Progenitor cell of endocrine pancreas (in vitro differentiated cells): ENCODE measurements at places on chromosomes 3 and 15. TPM values are rescaled to one million over a fixed set of nuclear protein-coding genes. Genes with fewer than 3 reads are reported as not detected.

Gene KLHL6
- 0.12 TPM in 1 of 2 replicates, not detected in the other for total RNA-seq

Gene FILIP1L
- total RNA-seq = 19.4 and 29.6 TPM in 2 replicates

Gene NTRK3
- total RNA-seq = not detected in 2 replicates

Gene GCNT3
- 4.6 and 5.6 TPM in 2 replicates for total RNA-seq

Gene CADPS
- 145 and 149 TPM in 2 replicates for total RNA-seq

Gene LMAN1L
- total RNA-seq = not detected in 2 replicates

Gene CLRN1
- total RNA-seq = not detected in 2 replicates

DNA sequence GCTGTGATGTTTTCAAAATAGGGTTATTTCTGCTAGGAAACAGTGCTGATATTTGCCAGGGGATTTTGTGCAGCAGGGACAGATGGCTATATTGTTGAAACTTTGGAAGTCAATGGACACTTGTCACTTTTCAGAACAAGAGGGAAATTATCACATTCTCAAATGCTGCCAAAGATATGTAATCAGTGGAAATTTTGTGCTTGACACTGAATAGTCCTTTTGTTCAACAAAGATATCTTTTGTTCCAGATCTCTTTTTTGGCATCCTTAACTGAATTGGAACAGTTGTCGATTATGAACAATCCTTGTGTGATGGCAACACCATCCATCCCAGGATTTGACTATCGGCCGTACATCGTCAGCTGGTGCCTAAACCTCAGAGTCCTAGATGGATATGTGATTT is 7.8 kb downstream of the CEP97 start:
- H3K27me3 ChIP-seq = no peaks in the 10 kb centered on the region
- no peak overlapping the region for H3K27ac ChIP-seq
- H3K4me1 ChIP-seq = no peaks in the 10 kb centered on the region
- DNase-seq = no peak
- H3K4me3 ChIP-seq = no peak overlapping the region
- peaks cover 61% of the 10 kb centered on the region for H3K36me3 ChIP-seq

- H3K4me1 ChIP-seq = peaks cover 2% of the 10 kb centered on the region
- no peak for DNase-seq
- peaks cover 6% of the 10 kb centered on the region for H3K27me3 ChIP-seq
- no peak overlapping the region for H3K4me3 ChIP-seq
- no peaks in the 10 kb centered on the region for H3K36me3 ChIP-seq
Measured at GRCh38 chr15:62992302-62992701, 50.2 kb upstream of the TPM1 start.

- no peaks in the 10 kb centered on the region for H3K36me3 ChIP-seq
- DNase-seq = no peak
- H3K4me3 ChIP-seq = no peak overlapping the region
- H3K27me3 ChIP-seq = peaks cover 3% of the 10 kb centered on the region
- H3K27ac ChIP-seq = no peak overlapping the region
Measured at GRCh38 chr3:196181127-196181546, 30.1 kb downstream of the ZDHHC19 start.

DNA sequence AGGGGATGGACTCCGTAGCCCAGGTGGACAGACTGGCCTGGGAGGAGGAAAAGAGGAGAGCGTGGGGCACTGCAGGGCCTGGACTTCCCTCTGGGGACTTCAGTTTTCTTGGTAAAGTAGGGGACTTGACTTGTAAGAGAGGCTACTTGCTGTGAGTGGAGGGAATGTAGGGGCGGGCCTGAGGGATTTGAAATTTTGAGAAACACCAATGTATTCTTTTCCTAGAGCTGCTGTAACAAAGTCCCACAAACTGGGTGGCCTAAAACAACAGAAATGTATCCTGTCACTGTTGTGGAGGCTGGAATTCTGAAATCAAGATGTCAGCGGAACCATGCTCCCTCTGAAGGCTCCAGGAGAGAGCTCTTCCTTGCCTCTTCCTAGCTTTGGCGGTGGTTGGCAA is 5.8 kb upstream of the HEG1 start:
- peak overlapping the region; percentile 4 for H3K27ac ChIP-seq
- DNase-seq = no peak
- H3K4me1 ChIP-seq = peaks cover 21% of the 10 kb centered on the region
- H3K36me3 ChIP-seq = no peaks in the 10 kb centered on the region
- no peak overlapping the region for H3K4me3 ChIP-seq
- H3K27me3 ChIP-seq = peaks cover 39% of the 10 kb centered on the region

DNA sequence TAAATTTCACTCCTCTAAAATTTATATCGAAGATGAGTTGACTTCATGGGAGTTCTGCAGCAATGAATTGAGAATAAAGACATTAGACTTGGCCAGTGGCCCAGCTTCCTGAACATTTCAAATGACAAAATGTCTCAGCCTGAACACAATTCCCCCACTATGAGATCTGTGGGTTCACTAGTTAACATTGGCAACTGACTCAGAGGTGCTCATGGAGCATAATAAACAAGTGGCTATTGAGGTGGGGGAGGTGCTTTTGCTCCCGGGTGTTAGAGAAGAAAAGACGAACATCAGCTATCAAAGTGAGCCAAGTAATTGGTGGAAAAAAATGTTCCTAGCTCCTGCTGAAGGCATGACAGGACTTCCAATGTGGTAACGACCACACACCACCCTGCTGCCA is 6.3 kb downstream of the ATP13A4 start:
- no peak for DNase-seq
- H3K27ac ChIP-seq = no peak overlapping the region
- H3K4me1 ChIP-seq = peaks cover 11% of the 10 kb centered on the region
- H3K4me3 ChIP-seq = no peak overlapping the region

GRCh38 chr3:150419076-150419868 is 11.2 kb downstream of the TSC22D2 start:
- H3K27ac ChIP-seq = peak overlapping the region; percentile 47
- no peak overlapping the region for H3K4me3 ChIP-seq
- DNase-seq = no peak
- H3K27me3 ChIP-seq = no peaks in the 10 kb centered on the region
- peaks cover 29% of the 10 kb centered on the region for H3K4me1 ChIP-seq
- no peaks in the 10 kb centered on the region for H3K36me3 ChIP-seq

DNA sequence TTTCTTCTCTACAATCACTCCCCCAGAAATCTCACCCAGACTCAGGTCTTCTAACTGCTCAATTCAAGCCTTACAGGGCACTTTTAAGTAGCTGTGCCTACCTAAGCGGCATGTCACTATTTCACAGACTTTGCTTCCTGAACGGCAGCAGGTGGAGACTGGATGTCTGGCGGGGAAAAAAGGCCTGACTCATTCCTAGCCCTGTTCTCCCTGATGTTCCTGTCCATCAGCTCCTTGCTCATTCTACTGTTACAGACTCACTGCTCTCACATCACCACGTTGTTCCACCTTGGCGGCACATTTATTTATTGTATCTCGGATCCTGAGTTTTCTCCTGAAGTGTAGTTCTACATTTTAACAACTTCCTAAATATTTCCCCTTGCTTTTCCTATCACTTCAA is 52.6 kb upstream of the ATP11B start:
- no peak overlapping the region for H3K4me3 ChIP-seq
- DNase-seq = no peak
- no peaks in the 10 kb centered on the region for H3K27me3 ChIP-seq
- peaks cover 32% of the 10 kb centered on the region for H3K4me1 ChIP-seq

DNA sequence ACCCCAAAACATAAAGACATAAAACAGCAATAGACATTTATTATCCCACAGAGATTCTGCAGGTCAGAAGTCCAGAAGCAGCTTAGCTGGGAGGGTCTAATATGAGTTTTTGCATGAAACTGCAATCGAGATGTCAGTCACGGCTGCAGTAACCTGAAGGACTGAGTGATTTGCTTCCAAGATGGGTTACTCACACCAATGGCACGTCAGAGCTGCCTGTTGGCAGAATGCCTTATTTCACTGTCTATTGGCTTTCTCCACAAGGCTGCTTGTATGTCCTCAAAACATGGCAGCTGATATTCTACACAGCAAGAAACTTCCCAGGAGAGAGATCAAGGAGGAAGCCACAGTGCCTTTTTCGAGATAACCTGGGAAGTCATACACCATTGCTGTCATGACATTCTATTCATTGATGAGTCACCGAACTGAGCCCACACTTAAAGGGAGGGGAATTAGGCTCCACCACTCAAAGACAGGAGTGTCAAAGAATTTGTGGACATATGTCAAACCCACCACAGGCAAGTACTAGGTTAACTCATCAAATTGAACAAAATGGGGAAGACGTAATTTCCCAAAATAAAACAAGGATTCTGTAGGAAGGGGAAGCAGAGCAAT is 122.2 kb downstream of the SYNPR start:
- H3K4me1 ChIP-seq = no peaks in the 10 kb centered on the region
- no peaks in the 10 kb centered on the region for H3K36me3 ChIP-seq
- H3K27ac ChIP-seq = no peak overlapping the region
- no peak for DNase-seq
- no peaks in the 10 kb centered on the region for H3K27me3 ChIP-seq

DNA sequence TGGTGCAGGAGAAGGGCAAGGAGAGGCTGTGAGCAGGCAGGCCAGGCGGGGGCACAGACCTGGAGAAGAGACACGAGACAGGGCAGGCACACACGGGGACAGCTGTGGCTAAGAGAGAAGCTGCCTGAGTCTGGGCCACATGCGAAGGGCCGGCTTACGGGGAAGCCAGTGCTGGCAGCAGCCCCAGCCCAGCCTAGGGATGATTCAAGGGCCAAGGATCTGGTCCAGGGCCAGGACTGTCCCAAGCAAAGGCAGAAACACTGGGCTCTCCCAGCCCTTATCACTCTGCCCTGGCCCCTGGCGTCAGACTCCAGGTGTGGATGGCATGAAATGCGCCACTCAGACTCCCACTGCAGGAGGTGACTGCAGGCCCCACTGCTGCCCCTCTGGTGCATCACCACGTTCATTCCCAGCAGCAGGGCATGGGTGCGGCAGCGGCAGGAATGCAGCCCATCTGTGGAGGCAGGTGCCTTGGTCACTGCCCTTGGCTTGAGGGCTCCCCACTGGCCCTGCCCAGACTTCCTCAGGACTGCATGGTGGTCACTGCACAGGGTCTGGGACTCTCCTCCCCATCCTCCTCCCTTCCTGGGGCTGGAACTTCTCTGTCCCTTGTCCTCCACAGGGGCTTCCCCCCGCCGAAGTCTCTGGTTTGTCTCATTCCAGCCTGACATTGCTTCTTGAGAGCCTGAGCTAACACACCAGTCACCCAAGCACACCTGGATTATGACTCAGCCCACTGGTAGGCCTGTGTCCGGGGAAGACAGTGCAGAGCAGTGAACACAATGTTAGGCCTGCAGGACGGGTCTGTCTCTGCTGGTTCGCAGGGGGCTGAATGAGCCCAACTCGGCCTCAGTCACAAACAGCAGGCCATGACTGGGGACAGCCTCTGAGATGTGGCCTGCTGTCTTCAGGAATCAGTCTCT is 69.3 kb downstream of the TBC1D2B start:
- H3K27ac ChIP-seq = no peak overlapping the region
- no peak for DNase-seq
- H3K36me3 ChIP-seq = peaks cover 4% of the 10 kb centered on the region
- H3K4me1 ChIP-seq = peaks cover 2% of the 10 kb centered on the region
- H3K27me3 ChIP-seq = no peaks in the 10 kb centered on the region

GRCh38 chr3:193828477-193828876 is 235.5 kb downstream of the OPA1 start:
- H3K4me1 ChIP-seq = peaks cover 33% of the 10 kb centered on the region
- peaks cover 1% of the 10 kb centered on the region for H3K36me3 ChIP-seq
- DNase-seq = no peak
- H3K27me3 ChIP-seq = no peaks in the 10 kb centered on the region
- no peak overlapping the region for H3K27ac ChIP-seq

DNA sequence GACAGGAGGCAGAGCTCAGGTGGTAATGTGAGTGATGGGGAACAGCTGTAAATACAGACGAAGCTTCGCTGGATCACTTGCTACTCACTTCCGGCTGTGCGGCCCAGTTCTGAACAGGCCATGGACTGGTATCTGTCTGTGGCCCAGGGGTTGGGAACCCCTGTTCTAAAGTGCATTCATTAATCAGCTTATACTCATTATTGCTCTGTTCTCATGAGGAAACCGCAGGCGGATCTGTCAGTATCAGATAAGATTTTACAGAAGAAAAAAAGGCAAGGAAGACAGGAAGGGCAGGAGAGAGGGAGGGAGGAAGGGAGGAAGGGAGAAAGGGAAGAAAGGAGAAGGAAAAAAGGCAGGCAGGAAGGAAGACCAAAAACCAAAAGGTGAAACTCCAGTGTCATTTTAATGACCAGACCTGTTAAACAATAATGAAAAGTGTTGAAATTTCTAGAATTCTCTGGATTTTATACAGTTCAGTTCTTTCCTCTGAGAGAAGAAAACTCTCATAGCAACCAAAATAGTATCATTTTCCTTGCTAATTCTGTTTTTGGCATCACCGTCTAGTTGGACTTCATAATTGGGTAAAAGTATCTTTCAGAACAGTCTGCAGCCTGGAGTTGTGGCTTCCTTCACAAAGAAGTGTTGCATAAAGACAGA is 128.0 kb upstream of the PROK2 start:
- peaks cover 4% of the 10 kb centered on the region for H3K4me1 ChIP-seq
- peaks cover 4% of the 10 kb centered on the region for H3K27me3 ChIP-seq
- no peak overlapping the region for H3K4me3 ChIP-seq
- H3K36me3 ChIP-seq = no peaks in the 10 kb centered on the region

DNA sequence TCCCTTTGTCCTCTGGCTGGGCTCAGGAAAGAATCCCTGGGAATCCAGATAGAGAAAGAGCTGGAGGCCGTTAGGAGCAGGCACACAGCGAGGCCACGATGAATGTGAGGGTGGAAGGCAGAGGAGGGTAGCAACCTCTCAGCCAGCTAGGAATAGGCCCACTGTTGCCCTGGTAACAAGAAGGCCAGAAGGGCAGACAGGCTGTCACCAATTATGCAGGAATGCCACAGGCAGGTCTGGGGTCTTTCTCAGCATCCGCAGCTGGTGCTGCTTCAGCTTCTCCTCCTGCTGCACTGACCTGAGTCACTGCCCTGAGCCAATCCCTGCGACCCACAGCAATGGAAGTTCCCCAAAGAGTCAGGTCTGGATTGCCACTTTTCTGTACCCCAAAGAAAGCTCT is 62.8 kb upstream of the C3orf80 start:
- H3K27me3 ChIP-seq = peaks cover 22% of the 10 kb centered on the region
- peaks cover 14% of the 10 kb centered on the region for H3K4me1 ChIP-seq
- H3K36me3 ChIP-seq = no peaks in the 10 kb centered on the region
- peak overlapping the region; percentile 7 for H3K27ac ChIP-seq
- H3K4me3 ChIP-seq = no peak overlapping the region

GRCh38 chr15:94266789-94267188 is 35.4 kb downstream of the MCTP2 start:
- no peaks in the 10 kb centered on the region for H3K27me3 ChIP-seq
- H3K4me1 ChIP-seq = no peaks in the 10 kb centered on the region
- H3K27ac ChIP-seq = no peak overlapping the region
- no peak for DNase-seq
- H3K4me3 ChIP-seq = no peak overlapping the region

- H3K27ac ChIP-seq = no peak overlapping the region
- H3K4me3 ChIP-seq = no peak overlapping the region
- no peak for DNase-seq
Measured at GRCh38 chr3:154886437-154886836, 193.7 kb upstream of the MME start.

- no peak for DNase-seq
- H3K4me1 ChIP-seq = peaks cover 25% of the 10 kb centered on the region
- no peak overlapping the region for H3K4me3 ChIP-seq
- no peak overlapping the region for H3K27ac ChIP-seq
- no peaks in the 10 kb centered on the region for H3K36me3 ChIP-seq
- no peaks in the 10 kb centered on the region for H3K27me3 ChIP-seq
Measured at GRCh38 chr3:29453284-29454001, 172.6 kb downstream of the RBMS3 start.
